ENCODE measurements at places on chromosomes 2 and 18. TPM values are rescaled to one million over a fixed set of nuclear protein-coding genes. Genes with fewer than 3 reads are reported as not detected.
A peak's percentile ranks its signal among the peaks of the same experiment; 100 is the strongest.

DNA sequence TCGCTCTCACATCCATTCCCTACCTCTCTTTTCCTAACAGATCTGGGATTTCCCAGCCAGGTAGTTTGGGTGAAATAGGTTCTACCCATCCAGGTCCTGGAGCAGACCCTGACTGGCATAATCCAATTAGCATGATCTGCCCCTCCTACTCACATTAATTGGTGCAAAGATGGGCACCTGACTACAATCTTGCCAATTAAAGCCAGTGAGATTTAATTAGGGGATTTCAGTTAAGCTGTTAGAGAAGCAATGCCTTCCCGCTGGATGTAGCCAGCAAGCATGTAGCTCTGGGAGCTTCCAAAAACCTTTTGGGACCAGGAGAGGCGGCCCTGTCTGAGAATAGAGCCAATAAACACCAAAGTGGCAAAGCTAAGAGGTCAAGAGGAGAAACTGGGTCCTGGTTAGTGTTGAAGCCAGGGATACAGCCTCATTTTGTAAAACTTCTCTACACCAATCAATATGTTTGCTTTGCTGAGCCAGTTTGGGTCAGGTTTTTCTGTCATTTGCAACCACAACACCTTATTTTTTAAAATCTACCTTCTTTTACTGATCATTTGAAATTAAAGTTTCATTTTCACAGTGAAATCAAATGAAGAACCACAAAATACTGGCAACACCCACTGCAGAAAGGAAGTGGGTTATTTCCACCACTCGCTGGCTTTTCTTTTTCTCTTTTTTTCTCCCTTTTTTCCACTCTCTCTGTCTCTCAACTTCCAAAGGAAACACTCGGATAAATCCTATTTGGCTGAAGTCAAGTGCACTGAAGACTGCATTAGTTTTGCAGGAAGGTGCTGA is 3.2 kb upstream of the TTC39C start:
- no peaks in the 10 kb centered on the region for H3K36me3 ChIP-seq
- no peak overlapping the region for H3K4me3 ChIP-seq
- no peak for DNase-seq
- H3K27me3 ChIP-seq = peaks cover 7% of the 10 kb centered on the region

DNA sequence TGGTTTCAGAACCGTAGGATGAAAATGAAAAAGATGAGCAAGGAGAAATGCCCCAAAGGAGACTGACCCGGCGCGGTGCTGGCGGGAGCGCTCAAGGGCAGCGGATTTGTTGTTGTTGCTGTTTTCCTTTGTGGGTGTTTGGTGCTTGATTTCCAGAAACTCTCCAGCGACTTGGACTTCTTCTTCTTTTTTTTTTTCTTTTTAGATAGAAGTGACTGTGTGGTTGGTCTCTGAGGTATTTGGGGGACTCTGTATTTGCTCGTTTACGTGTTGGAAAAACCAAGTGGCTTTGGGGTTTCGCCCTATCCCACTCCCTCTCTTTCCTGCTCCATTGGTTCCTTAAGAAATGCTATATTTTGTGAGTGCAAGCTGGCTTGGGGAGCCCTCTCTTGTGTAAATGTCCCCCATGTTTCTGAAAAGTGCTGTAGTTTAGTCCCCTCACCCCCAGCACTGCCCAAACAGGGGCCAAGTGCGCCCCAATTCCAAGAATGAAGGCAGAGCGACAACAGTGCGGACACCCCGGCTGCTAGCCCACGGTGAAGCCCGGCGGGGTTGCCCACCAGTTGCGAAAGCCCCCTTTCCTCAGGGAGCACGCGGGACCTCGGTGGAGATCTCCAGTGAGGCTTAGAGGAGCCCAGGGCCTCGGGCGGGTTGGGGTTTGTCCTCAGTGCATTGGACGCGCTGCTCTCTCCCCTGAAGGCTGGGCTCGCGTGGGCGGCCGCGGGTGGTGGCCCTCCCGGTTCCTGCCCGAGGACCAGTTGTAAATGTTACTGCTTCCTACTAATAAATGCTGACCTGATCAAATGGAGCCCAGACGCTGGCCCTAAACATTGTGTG is 1.8 kb downstream of the HOXD9 start:
- no peak overlapping the region for H3K27ac ChIP-seq
- peaks cover 30% of the 10 kb centered on the region for H3K27me3 ChIP-seq
- no peak overlapping the region for H3K4me3 ChIP-seq
- DNase-seq = no peak
- H3K4me1 ChIP-seq = peaks cover 18% of the 10 kb centered on the region
- no peaks in the 10 kb centered on the region for H3K36me3 ChIP-seq

DNA sequence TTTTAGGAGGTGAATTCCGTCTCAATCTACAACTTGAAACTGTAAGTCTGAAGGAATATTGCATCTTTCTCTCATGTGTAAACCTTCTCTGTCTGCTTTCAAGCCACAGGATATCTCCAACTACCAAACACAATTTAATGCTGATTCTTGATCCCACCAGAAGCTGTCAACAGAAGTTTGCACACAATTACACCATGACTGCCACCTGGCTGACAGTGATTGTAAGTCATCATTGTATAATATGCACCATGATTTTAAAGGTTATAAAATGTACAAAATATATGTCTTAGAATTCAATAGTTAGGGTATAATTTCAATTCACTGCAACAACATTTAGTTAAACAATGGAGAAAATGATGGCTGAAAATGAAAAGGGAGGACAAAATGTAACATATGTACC is 18.4 kb downstream of the PREPL start:
- H3K36me3 ChIP-seq = peaks cover 93% of the 10 kb centered on the region
- H3K4me1 ChIP-seq = peaks cover 4% of the 10 kb centered on the region
- H3K4me3 ChIP-seq = no peak overlapping the region
- H3K27me3 ChIP-seq = no peaks in the 10 kb centered on the region
- no peak overlapping the region for H3K27ac ChIP-seq

DNA sequence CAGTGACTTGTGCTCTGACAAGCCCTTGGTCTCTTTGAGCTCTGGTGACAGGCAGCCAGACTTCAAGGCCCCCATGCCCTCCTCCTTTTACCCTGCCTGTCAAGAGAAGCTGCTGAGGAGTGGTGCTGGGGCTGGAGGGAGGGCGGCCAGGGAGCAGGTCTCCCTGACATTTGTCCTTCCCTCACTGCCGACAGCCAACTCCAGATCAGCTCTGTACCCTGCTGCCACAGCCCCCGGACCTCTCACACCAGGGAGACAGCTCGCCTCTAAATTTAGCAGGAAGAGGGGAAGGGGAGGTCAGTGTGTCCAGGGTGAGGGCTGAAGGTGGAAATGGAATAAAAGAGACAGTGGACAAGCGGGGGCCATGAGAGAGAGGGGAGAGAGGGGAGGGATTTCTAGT is 155.8 kb downstream of the TDRD15 start:
- H3K4me1 ChIP-seq = no peaks in the 10 kb centered on the region
- H3K27ac ChIP-seq = no peak overlapping the region
- H3K4me3 ChIP-seq = no peak overlapping the region
- no peak for DNase-seq

- H3K4me3 ChIP-seq = no peak overlapping the region
- no peak overlapping the region for H3K27ac ChIP-seq
- peaks cover 18% of the 10 kb centered on the region for H3K4me1 ChIP-seq
- H3K36me3 ChIP-seq = no peaks in the 10 kb centered on the region
- no peaks in the 10 kb centered on the region for H3K27me3 ChIP-seq
These were observed 99.4 kb downstream of the RTN4 start for GRCh38 chr2:54950811-54951210.

- H3K4me3 ChIP-seq = no peak overlapping the region
- no peaks in the 10 kb centered on the region for H3K4me1 ChIP-seq
- no peaks in the 10 kb centered on the region for H3K36me3 ChIP-seq
- peaks cover 3% of the 10 kb centered on the region for H3K27me3 ChIP-seq
- no peak overlapping the region for H3K27ac ChIP-seq
These were observed 138.8 kb downstream of the EVA1A start for GRCh38 chr2:75421986-75422385.

DNA sequence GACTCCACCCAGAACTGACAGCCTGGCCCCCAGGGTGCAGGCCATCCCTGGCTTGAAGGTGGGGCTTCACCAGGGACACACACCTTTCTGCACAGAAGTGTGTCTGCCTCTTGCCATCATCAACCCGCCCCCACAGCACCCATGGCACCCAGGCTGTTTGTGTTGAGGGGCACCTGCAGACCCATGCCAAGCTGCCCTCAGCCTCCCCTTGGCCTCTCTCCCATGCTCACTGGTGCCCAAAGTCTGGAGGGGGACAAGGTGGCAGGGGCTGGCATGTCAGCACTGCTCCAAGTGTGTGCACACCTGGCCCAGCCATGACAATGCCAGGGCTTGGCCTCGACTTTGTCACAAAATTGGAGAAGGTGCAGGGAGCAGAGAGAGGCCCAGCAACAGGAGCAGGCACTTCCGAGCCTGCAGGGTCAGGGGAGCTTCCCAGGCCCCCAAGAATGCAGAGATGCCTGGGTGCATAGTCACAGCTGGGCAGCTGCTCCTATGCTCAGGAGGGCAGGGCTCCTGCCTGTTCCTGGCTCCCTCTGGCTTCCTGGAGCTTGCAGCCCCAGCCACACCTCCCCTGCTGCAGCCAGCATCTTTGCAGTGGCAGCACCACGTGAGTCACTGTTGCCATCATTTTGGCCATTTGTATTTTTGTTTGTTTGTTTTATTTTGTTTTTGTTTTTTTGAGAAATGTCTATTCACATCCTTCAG is 280.6 kb upstream of the UBE2E3 start:
- no peaks in the 10 kb centered on the region for H3K36me3 ChIP-seq
- no peak overlapping the region for H3K4me3 ChIP-seq
- H3K27ac ChIP-seq = no peak overlapping the region
- H3K27me3 ChIP-seq = no peaks in the 10 kb centered on the region

DNA sequence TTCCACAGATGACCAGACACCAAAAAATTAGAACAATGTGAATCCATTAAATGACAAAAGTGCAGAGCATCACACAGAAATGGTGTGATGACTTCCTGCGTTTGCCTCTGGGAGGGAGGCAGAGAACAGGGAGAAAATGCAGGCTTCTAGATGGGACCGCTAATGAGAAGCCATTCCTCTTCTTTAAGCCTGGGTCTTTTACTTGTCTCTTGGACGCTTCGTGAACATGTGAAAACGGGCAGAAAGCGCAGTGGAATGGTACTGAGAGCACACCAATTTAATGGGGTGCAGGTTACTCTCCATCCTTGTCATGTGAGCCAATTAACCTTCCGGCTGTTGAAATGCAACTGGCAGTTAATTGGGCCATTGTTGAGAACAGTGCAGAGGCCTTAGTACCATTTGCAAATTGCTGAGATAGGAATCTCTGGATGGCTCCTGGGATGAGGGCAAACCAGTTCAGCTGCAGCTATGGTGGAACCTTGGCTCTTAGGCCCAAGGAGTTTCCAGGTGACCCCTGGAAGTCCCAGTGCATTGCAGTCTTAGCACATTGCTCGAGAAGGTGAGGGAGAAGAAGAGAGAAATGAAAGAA is 210.4 kb upstream of the CXCR4 start:
- no peak overlapping the region for H3K27ac ChIP-seq
- peaks cover 5% of the 10 kb centered on the region for H3K27me3 ChIP-seq
- no peaks in the 10 kb centered on the region for H3K4me1 ChIP-seq
- H3K36me3 ChIP-seq = no peaks in the 10 kb centered on the region
- H3K4me3 ChIP-seq = no peak overlapping the region
- no peak for DNase-seq

Gene CCDC74B
- 0.21 TPM for polyA plus RNA-seq

DNA sequence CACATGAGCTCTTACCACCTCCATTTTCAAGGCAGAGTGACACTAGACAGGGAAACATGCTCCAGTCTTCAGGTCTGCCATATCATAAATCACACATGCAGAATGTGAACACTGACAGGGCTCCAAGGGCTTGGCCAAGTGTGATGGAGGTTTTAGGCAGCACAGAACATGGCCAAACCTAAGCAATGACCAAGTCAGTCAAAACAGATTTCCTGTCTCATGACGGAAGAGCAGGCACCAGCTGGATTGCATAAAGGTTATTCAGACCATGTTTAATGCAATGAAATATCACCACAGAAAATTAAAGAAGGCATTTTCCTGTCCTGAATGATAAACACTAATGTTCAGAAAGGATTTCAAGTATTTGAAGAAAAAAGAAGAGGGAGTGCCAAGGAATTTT is 72.5 kb downstream of the SUMO1 start:
- no peak for DNase-seq
- peaks cover 3% of the 10 kb centered on the region for H3K4me1 ChIP-seq
- H3K27ac ChIP-seq = peak overlapping the region; percentile 17
- H3K4me3 ChIP-seq = no peak overlapping the region
- no peaks in the 10 kb centered on the region for H3K27me3 ChIP-seq
- H3K36me3 ChIP-seq = no peaks in the 10 kb centered on the region

Gene LRRTM1
- polyA plus RNA-seq = 0.01 TPM

GRCh38 chr2:46643951-46644350 is 164.6 kb downstream of the TMEM247 start:
- H3K36me3 ChIP-seq = no peaks in the 10 kb centered on the region
- H3K27me3 ChIP-seq = no peaks in the 10 kb centered on the region
- no peak overlapping the region for H3K4me3 ChIP-seq
- H3K27ac ChIP-seq = no peak overlapping the region
- no peak for DNase-seq

Gene TMEM200C
- under 0.01 TPM for polyA plus RNA-seq

Gene DOK6
- 0.05 TPM for polyA plus RNA-seq

- H3K36me3 ChIP-seq = no peaks in the 10 kb centered on the region
- peak overlapping the region; percentile 58 for H3K4me3 ChIP-seq
- no peak for DNase-seq
- peak overlapping the region; percentile 84 for H3K27ac ChIP-seq
- H3K27me3 ChIP-seq = no peaks in the 10 kb centered on the region
These were observed 12.1 kb upstream of the TTN start for GRCh38 chr2:178819147-178819875.

DNA sequence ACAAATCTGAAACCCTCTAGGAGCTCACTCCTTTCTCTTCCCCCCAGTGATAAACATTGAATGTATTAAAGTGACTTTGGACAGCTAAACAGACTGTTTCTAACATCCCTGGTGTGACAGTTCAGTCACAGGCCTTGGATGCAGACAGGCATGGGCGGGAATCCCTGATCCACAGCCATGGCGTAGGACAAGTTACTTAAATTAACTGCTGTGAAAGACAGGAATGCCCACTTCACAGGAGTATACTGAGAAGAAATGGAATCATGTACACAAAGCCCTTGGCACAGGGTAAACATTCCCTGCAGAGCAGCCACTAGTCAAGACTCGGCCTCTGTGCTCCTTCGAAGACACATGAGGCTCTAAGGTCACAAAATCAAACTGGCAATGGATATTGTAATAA is 34.0 kb downstream of the FARSB start:
- H3K4me1 ChIP-seq = no peaks in the 10 kb centered on the region
- no peak overlapping the region for H3K4me3 ChIP-seq
- no peak for DNase-seq
- no peak overlapping the region for H3K27ac ChIP-seq
- peaks cover 97% of the 10 kb centered on the region for H3K36me3 ChIP-seq
